NCI-H1417 treated with DMSO at 0.1 percent for 48 hours (cell line): ENCODE measurements at places on chromosomes 4 and X.

DNA sequence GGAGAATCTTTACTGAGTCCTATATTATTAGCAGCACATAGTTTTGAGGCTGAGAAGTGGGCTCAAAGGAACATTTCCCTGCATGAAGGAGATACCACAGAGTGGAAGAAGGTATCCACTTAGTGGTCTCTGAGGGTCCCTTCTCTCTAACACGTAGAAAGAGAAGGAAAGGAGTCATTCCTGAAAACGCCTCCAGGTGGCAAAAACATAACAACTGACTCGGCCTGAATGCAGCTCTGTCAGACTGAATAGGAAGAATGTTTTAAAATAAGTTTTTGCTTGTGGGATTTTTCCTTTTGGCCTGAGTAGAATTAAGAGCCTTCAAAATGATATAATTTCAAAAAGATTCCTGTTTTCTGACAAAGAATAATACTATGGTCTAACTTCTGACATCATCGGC lies 23.3 kb downstream of the RPGR start:
- DNase-seq = no peak

DNA sequence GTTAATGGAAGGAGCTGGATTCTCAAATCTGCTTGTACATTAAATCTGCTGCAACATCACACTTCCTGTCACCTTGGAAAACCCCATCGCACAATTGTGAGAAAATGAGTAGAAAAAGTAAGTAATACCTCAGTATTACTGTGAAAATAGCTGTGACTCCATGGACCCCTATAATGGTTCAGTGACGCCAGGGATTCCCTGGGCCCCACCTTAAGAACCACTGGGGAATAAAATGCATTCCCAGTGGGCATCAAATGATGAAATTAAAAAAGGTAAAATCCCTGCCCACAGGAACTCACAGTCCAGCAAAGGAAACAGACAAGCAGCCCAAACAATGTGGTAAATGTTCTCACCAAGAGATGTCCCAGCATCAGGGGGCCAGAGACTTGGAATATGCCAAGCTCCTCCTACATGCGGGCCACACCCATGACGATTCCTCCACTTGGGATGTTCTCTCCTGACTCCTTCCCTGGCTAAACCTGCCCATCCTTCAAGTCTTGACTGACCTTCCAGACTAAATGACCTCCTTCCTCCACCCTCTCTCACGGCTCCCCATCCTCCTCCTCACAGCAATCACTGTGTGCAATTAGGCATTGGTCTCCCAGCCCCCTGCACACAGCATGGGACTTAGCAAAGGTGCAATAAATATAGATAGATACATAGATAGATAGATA lies 2.6 kb downstream of the EVC2 start:
- no peak for DNase-seq

GRCh38 chr4:103415801-103416200 lies 217.7 kb upstream of the CENPE start:
- DNase-seq = no peak

- no peak for DNase-seq
Measured at GRCh38 chr4:89587364-89587763, 249.6 kb downstream of the SNCA start.

- no peak for DNase-seq
Measured at GRCh38 chrX:122586831-122587230, 597.2 kb upstream of the GRIA3 start.
